Activated CD8-positive, alpha-beta memory T cell treated with anti-CD3 and anti-CD28 coated beads for 36 hours (primary cell): ENCODE measurements at places on chromosomes 6 and 20. TPM values are rescaled to one million over a fixed set of nuclear protein-coding genes. Genes with fewer than 3 reads are reported as not detected.

Gene RBL1
- 44.1 TPM for total RNA-seq

Gene TMEM242
- 12.2 TPM for total RNA-seq

Gene NHLRC1
- 0.23 TPM for total RNA-seq

Gene CD83
- total RNA-seq: 48.3 TPM

Gene PRKN
- total RNA-seq: not detected

Gene VSX1
- not detected for total RNA-seq

Gene CST4
- not detected for total RNA-seq

Gene HRH3
- not detected for total RNA-seq

Gene BEND3
- 9.0 TPM for total RNA-seq

Gene NKX2-2
- not detected for total RNA-seq

Gene BMP7
- total RNA-seq: not detected
